Cortex of kidney (tissue), 1 donor: ENCODE measurements at places on chromosomes 3 and 15.

GRCh38 chr3:45477041-45477725, 88.8 kb downstream of the LARS2 start:
- DNase-seq = no peak

DNA sequence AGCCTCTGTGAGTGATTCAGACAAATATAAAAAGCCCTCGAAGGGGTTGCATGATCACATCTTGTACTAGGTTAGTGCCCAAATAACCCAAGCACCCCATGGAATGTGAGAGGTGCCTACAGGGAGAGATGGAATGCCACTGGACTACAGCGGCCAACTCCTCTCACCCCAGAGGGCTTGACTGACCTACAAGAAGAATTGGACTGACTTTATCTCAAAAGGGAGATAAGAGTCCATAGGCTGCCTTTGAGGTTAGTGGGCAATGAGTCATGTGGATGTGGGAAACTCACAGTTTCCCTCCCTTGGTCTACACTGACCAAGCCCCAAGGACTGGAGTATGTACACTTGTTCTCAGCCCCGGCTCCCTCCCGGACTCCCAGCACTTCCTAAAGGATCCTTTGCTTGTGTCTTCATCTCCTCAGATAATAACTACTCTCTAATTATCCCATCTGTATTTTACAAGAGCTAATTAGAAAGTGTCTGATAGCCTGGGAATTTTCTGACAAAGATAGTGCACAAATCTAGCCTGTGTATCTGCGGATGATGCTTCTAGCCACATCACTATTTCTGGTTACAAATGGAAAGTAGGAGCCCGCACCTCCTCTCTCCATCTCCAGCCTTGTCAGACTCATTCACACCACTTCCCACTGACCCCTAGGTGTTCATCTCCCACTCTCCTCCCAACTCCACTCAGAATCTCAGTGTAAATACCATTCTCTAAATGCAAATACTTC, 547.8 kb upstream of the TBL1XR1 start:
- no peak for DNase-seq

- DNase-seq = no peak
These were observed 14.5 kb downstream of the ZPLD1 start for GRCh38 chr3:102449341-102449740.

GRCh38 chr3:67689806-67690205, 35.4 kb upstream of the SUCLG2 start:
- no peak for DNase-seq
